Kasumi-1 (cell line): ENCODE measurements at places on chromosomes 11 and 22.
A peak's percentile ranks its signal among the peaks of the same experiment; 100 is the strongest.

GRCh38 chr22:21025266-21025665 is 7.1 kb downstream of the SLC7A4 start:
- DNase-seq, result no peak

DNA sequence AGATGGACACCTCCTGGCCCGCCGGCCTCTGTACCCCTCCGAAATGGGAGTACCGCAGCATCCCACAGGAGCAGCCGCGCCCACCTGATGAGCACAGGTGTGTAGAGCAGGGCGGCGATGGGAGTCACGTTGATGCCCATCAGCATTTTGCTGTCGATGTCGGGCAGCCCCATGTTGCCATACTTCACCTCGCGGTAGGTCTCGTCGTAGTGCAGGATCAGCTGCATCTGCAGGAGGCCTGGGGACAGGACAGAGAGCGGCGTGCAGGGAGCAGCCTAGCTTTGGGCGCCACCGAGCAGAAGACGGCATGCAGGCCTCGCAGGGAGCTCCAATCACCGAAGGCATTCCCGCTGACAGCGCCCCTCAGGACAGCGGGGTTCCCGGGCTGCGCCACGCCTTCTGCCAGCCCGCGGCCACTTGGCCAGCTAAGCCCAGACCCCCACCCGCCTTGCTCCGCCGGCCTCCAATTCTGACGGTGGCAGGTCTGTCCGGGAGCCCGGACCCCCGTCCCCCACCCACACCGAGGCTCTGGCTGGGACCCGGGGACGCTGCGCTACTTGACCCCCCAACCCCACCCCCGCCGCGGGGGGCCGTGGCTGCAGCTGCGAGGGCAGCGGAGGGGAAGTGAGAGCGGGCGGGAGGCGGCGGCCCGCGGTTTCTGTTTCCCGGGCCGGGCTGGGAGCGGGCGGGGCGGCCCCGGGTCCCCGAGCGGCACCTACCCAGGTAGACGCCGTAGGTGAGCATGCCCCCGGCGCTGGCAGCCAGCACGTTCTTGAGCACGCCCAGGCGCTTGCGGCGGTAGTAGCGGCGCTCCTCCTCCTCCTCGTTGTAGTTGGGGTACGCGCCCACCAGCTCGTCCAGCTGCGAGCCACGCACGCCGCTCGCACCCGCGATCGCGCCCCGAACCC is 705 bp downstream of the UNC93B1 start:
- DNase-seq, result peak; percentile 21

DNA sequence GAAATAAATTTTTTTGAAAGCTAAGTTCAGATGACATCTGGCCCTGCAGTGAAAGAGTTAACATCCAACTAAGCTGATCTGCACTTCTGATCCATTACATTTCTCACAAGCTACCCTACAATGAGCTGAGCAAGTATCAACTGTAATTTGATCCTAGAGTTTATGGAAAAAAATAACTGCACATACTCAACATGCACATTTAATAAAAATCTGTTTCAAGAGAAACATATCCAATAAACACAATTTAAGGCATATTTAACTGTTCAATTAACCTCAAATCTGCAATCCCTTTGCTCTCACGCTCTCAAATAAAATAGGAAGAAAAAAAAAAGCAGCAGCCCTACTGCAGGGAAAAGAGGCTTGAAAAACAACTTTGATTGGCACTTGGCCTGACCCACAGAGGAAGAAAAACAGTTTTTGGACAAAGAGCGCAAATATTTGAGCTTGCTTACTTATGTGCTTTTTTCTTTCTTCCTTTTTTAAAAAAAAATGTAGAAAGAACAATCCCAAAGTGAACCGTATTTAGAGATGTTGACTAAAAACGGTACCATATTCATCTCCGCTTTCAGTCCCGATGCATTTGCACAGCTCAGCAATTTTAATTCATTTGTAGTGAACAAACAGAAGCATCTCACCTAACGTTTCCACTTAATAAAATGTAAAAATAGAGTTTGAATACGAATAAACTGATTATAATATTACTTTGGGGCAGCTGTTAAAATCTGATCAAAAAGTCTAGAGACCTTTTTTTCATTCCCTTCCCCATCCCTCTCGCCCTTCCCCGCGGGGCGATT is 1.6 kb downstream of the SESN3 start:
- DNase-seq, result peak; percentile 51

GRCh38 chr11:77530879-77531278 is 57.0 kb upstream of the PAK1 start:
- no peak for DNase-seq

DNA sequence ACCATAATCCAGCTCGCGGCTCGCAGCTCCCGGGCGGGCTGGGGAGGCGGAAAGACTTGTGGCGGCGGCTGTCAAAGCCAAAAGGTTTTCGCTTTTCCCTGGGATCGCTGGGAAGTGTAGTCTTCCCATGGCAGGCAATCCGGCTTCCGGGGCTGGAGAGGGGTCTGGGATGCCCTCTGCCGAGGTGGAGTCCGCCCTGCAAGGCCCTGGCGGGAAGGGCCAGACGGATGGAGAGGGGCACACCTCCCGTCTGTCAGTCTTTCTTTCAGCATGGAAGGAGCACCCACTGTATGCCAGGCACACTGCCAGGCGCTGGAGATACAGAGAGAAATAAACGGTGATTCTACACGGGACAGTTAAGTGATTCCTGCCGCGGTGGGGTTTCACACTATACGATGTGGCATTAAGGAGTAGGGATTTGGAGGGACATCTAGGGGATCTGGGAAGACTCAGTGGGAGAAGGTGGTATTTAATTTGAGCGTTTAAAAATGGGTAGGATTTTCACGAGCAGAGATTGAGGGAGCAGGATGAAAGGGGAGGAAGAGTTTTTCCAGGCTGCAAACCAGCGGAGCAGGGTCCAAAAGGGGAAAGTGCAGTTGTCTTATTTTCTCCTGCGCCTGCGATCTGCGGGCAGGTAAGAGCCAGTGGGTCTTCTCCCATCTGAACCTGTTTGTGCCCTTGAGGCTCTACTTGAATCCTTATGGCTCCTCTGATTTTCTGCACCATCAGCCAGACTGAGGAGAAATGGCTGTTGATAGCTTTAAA is at the start of gene BACE1:
TSS of gene BACE1 (minus strand) at position 60 of the 765 bp plus-strand sequence. CDS start 461 bp downstream, outside the sequence.
- peak; percentile 50 for DNase-seq

- peak; percentile 52 for DNase-seq
Observed at GRCh38 chr22:38700270-38700788, 414 bp downstream of the JOSD1 start.

- peak; percentile 31 for DNase-seq
Observed at GRCh38 chr11:77046060-77046501, 11.9 kb downstream of the B3GNT6 start.

DNA sequence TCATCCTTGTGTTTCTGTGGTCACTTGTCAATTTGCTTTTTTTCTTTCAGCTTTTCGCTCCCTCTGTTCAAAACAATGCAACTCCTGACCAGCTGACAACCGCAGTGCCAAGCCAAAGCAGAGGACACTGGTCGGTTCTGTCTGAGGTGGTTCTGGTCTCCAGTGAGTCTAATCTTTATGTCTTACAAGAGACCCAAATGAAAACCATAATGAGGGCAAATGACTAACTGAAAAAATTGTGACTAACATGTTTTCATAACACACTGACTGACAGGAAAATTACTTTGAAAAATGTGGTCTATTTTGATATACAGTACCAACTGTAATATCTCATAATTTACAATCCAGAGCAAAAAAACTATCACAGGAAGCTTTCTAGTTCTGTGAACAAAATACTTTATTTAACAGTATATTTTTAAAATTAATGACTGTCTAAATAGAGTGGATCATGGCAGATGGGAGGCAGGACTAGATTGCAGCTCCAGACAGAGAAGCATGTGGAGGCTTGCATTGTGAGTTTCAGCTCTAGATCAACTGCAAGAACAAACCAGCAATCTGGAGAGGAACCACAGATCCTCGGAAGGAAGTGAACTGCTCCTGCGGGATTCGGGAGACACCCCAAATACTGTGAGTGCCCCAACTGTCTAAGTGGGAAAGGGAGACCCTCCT is 311.8 kb downstream of the SBF2 start:
- no peak for DNase-seq

DNA sequence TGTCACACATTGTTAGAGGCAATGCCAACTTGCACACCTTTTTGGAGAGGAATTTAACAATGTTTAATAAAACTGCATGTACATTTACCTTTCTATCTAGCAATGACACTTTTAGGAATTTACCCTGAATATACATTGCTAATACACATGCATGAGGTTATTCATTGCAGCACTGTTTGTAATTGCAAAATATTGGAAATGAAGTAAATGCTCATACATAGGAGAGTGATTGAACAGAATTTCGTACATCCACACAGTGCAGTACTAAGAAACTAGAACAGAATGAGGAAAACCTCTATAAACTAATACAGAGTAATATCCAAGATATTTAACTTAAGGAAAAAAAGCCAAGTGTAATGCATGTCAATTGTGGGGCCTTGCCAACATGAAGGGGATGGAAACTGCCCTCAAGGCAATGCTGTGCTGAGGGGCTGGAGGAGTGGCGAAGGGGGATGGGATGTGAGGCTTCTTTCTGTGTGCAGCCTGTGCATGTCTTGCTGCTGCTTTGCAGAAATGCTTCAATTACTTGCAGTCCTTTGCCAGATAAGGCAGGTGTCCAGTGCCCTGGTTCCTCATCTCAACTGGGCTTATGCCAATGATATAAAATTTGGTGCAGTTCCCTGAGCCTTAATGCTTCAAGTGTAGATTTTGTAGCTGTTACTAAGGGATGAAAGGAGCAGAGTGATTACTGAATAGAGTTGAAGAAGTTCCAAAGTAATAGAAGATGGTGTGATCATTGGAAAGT is 96.1 kb downstream of the GRIA4 start:
- DNase-seq, result no peak

GRCh38 chr22:22928666-22929380 is 41.2 kb downstream of the IGLL5 start:
- DNase-seq, result peak; percentile 96

- DNase-seq, result no peak
Observed at GRCh38 chr22:43338766-43339345, 4.3 kb downstream of the SCUBE1 start.

- no peak for DNase-seq
Observed at GRCh38 chr22:25930083-25930482, 188.1 kb downstream of the MYO18B start.

DNA sequence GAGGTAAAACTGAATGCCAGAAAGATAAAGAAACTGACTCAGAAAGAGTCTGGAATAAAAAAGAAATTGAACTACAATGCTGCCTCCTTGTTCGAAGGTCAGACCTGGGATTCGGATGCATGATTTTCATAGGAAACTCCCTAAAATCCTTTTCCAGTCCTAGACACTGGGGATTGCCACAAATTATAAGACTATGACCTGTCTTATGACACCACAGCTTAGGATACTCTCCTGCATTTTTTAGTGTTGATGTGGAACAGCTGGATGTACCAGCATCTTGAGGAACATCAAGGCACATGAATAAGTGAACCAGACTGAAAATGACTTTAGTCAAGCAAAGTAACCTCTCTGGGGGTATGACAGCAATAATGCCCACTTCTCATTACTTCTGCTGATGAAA is 9.0 kb downstream of the KIRREL3 start:
- no peak for DNase-seq

DNA sequence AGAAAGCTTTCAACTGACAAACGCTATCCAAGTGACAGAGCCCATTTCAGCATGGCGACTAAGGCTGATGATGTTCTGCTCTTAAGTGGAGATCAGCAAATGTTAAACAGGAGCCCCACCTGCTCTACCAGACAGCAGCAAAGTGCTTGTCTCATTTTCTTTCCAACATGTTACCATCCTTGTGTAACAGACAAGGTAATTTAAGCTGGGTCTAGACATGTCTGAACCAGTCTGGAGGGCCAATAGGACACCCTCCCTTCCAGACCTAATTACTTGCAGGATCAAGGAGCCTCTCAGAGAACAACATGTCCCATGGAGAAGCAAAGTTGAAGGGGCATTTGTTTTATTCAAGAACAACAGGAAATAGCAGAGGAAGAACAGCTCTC is 3.9 kb upstream of the LMO2 start:
- no peak for DNase-seq

DNA sequence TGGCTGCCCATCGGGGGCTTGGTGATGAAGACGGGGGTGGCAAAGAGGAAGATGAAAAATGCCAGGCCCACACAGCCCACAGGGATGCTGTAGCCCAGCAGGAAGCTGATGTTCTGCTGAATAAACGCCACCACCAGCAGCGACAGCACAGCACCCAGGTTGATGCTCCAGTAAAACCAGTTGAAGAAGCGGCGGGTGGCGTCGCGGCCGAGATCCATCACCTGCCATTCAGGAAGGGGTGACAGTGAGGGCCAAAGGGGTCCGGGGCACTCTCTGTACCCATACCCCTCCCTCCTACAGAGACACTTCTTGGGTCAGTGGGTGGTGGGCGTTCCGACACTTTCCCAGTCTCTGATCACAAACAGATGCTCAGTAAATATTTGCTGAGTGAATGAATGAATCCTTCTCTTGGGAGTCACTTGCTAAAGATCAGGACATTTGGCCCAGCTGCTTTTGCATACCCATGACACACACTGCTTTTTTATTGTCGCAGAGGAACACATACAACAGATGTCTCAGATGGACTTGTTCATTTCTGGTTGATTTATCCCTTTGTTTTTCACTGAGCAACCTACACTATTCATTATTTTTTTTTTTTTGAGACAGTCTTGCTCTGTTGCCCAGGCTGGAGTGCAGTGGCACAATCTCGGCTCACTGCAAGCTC is 5.2 kb downstream of the SLC15A3 start:
- no peak for DNase-seq

DNA sequence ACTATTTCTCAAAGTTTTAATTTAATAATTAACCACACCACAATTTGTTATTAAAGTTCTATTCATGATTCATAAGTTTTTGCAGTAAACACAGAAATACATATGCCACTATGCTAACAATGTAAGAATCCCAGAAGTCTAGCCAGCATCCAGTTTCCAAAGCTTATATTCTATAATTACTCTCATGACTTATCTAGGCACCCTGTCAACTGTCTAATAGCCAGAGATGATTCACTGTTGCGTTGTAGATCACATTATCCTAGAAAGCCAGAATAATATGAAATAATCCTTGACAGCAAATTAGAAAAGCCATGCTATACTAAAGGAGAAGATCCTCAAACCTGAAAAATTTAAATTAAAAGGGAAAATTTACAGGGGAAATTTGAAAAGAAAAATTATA is 141.0 kb downstream of the SOX6 start:
- no peak for DNase-seq
